ENCODE measurements at places on chromosomes 11 and 22. TPM values are rescaled to one million over a fixed set of nuclear protein-coding genes. Genes with fewer than 3 reads are reported as not detected.

- no peak for DNase-seq
- peaks cover 19% of the 10 kb centered on the region for H3K36me3 ChIP-seq
- no peak overlapping the region for H3K4me3 ChIP-seq
- H3K27ac ChIP-seq, result peak overlapping the region; percentile 46
- H3K4me1 ChIP-seq, result peaks cover 15% of the 10 kb centered on the region
- no peaks in the 10 kb centered on the region for H3K27me3 ChIP-seq
These were observed 23.1 kb downstream of the A4GALT start for GRCh38 chr22:42697542-42698013.

GRCh38 chr11:94638902-94639373, 71.8 kb downstream of the PIWIL4 start:
- peaks cover 19% of the 10 kb centered on the region for H3K4me1 ChIP-seq
- H3K36me3 ChIP-seq, result no peaks in the 10 kb centered on the region
- no peak for DNase-seq
- peak overlapping the region; percentile 69 for H3K27ac ChIP-seq
- H3K27me3 ChIP-seq, result no peaks in the 10 kb centered on the region

- H3K4me1 ChIP-seq, result no peaks in the 10 kb centered on the region
- peaks cover 12% of the 10 kb centered on the region for H3K36me3 ChIP-seq
- H3K4me3 ChIP-seq, result no peak overlapping the region
- no peak overlapping the region for H3K27ac ChIP-seq
- no peaks in the 10 kb centered on the region for H3K27me3 ChIP-seq
These were observed 216.3 kb upstream of the SYN3 start for GRCh38 chr22:33274214-33275072.

CYTH4 gene
- total RNA-seq, result 45.4 TPM

DNA sequence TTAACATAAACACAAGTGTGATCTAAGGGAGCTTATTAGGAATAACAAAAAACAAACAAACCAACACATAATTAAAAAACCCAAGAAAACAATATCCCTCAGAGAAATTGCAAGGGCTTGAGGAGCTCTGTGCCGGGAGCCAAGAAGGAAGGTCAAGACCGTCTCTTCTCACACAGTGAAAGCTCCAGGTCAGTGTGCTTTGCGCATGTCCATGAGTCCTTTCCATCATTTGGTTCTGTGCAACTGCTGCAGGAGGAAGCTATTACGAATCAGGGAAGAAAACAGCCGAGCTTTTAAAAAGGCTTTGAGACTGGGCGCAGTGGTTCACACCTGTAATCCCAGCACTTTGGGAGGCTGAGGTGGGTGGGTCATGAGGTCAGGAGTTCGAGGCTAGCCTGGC, 4.6 kb downstream of the KRTAP5-8 start:
- H3K4me3 ChIP-seq, result no peak overlapping the region
- no peak overlapping the region for H3K27ac ChIP-seq
- no peak for DNase-seq
- no peaks in the 10 kb centered on the region for H3K4me1 ChIP-seq
- H3K36me3 ChIP-seq, result no peaks in the 10 kb centered on the region

GRCh38 chr11:97963528-97964331, 1057.0 kb upstream of the CNTN5 start:
- H3K4me3 ChIP-seq, result no peak overlapping the region
- H3K36me3 ChIP-seq, result no peaks in the 10 kb centered on the region
- no peak overlapping the region for H3K27ac ChIP-seq
- H3K27me3 ChIP-seq, result no peaks in the 10 kb centered on the region
- DNase-seq, result no peak
- H3K4me1 ChIP-seq, result no peaks in the 10 kb centered on the region

LIMK2 gene
- 61.2 TPM for total RNA-seq

TEX54 gene
- total RNA-seq, result not detected

Measured in lower lobe of right lung (tissue), 2 donors.